Stimulated activated CD4-positive, alpha-beta T cell treated with anti-CD3 and anti-CD28 coated beads, Interleukin-1b, Interleukin-23, amount 100 ng/mL, for 4 hours (primary cell): ENCODE measurements at places on chromosomes 16 and 17.

- no peak for DNase-seq
Observed at GRCh38 chr17:83084621-83085056, 5.2 kb downstream of the METRNL start.

DNA sequence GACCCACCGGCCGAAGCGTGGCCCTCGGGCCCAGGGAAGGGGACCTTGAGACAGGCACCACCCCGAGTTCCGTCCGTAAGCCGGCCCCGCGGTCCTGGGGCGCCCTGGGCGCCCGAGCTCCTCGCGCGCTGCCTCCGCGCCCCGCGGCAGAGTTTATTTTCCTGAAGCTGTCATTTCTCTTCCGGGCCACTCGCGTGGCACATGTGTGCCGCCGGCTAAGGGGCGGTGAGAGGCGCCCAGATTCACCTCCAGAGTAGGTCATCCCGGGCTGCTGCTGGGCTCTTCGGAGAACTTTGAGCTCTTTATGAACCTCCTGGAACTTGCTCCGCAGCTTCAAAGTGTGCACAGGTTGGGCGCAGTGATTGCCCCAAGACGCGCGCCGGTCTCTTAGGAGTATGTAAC, 489 bp downstream of the ZC3H18 start:
- DNase-seq, result peak; percentile 37

GRCh38 chr16:86946396-86946795, 368.0 kb downstream of the FOXL1 start:
- no peak for DNase-seq

DNA sequence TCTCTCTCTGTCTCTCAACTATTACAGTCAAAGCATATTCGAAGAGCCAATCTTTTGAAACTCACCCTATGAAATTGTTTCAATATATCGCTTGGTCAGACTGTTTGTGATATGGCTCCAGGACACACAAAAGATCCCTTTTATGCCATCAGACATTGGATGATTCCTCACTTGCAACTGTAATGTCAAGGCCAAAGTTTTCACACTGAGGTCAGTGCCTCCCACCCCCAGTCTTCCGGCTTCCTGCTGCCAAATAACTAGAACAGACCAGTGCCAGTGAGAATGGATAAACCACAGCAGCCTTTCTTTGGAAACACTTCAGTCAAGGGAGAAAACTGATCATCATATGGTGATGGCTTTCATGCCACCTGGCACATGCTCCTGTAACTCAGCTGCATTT, 321.9 kb upstream of the ZFHX3 start:
- no peak for DNase-seq

GRCh38 chr16:83219285-83219684, 588.5 kb upstream of the HSBP1 start:
- no peak for DNase-seq

DNA sequence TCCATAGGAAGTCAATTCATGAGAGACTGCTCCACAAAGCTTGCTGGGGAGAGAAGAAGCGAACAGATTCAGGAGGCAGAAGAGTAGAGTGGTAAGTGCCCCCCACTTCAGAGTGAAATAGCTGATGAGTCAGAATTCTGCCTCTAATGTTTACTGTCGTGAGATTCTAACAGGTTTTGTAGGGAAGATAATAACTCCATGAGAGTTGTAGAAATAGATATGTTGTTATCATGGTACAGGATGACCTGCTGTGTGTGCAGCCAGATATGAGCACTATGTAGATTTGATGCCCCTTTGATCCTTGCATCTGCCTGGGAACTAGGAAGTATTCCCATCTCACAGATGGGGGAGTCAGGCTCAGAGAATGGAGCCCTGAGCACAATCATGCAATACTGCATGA, 502.4 kb upstream of the CDH11 start:
- no peak for DNase-seq

DNA sequence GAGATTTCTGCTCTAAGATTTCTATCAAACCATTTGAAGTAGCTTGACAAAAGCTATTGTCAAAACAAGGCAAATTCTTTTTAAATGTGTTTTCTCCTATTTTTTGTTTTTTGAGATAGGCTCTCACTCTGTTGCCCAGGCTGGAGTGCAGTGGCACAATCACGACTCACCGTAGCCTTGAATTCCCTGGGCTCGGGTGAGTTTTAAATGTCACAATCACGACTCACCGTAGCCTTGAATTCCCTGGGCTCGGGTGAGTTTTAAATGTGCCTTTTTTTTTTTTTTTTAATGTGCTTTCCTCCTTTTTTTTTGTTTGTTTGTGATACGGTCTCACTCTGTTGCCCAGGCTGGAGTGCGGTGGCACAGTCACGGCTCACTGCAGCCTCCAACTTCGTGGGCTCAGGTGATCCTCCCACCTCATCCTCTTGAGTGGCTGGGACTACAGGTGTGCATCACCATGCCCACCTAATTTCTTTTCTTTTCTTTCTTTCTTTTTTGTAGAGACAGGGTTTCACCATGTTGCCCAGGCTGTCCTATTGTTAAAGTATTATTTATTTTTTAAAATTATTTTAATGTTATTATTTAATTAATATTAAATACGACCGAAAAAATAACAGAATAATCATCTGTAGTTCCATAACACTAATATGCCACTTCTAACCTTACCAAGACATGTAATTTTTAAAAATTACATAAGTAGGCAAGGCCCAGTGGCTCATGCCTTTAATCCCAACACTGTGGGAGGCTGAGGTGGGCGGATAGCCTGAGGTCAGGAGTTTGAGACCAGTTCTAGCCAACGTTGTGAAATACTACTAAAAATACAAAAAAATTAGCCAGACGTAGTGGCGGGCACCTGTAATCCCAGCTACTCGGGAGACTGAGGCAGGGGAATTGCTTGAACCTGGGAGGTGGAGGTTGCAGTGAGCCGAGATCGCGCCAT, 69.7 kb upstream of the FA2H start:
- no peak for DNase-seq

GRCh38 chr17:57551321-57552079, 193.6 kb downstream of the CCDC182 start:
- no peak for DNase-seq

DNA sequence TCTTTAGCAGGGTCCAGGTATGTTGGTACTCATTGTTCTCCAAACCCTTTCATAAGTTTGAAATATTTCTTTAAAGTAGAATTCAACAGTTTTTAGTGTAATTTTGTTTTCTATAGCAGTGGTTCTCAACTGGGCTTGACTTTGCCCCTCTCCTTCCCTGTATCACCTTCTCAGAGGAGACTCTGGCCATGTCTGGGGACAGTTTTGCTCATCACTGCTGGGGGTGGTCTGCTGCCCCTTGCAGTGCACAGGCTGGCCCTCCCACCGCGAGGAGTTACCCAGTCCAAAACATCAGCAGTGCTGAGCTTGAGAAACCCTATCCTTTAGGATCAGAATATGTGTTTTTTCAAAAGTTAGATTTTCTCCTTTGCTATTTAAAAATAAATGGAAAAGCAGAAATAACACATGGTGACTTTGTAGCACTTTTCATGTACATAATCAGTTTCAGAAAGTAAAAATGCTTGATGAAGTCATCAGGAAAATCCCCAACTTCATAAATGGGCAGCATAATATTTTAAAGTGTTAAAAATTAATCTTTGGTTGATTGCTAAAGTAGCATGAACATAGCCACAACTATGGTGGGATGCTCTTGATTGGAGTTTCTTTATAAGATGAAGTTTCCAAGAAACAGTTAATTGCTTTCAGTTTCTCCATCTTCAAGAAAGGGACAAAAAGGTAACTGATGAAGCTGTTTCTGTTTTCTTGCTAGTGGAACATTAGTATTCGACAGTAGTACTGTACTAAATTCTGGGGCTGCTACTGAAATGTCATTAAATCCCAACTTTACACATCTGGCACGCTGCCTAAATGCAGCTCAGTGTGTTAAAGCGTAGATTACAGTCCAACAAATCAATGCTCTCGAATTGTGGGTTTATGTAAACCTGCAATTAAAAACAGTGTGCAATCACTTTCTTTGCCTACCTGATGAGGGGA, 70.3 kb downstream of the NETO2 start:
- no peak for DNase-seq

DNA sequence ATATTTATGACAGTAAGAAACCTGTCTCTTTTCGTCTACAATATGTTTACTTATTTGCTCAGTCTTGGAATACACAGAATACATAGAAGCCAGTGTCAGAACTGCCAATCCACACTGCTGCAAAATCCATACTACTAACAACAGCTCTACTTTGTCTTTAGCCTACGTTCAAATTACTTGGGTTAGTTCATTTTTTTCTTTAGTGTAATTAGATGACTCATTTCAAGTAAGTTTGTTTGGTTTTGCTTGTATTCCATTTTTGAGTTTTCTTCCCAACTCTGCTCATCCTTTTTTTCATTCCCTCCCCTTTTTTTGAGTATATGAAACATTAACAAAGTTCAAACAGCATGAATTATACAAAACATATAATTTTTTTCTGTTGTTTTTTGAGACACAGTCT, 16.9 kb downstream of the CMC2 start:
- no peak for DNase-seq

DNA sequence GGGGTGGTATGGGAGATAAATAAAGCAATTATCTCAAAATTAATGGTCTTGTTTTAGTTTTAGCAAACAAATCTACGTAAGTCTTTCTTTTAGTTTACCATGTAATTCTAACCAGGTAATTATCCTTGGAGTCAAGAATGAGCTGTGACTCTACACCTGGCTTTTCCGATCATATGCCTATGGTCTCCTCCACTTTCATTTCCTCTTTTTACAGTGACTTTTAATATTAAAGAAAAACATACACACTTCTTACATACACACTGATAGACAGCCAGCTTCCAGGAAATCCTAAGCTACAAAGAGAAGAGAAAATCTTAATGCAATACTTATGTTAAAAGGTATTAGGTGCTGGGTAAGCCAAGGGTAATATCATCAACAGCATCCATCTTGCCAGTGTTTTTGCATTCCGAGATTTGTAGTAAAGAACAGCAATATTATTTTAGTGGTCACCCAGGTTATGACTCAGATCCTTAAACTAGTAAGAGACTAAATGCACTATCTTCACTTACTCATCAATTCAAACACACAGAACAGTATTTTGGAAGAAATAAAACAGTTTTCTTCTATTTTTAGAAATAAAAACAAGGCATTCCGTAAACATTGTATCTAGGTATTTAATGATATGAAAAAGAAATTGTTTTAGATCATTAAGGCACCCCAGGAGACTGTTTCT, 4.4 kb upstream of the IRX5 start:
- DNase-seq, result no peak

DNA sequence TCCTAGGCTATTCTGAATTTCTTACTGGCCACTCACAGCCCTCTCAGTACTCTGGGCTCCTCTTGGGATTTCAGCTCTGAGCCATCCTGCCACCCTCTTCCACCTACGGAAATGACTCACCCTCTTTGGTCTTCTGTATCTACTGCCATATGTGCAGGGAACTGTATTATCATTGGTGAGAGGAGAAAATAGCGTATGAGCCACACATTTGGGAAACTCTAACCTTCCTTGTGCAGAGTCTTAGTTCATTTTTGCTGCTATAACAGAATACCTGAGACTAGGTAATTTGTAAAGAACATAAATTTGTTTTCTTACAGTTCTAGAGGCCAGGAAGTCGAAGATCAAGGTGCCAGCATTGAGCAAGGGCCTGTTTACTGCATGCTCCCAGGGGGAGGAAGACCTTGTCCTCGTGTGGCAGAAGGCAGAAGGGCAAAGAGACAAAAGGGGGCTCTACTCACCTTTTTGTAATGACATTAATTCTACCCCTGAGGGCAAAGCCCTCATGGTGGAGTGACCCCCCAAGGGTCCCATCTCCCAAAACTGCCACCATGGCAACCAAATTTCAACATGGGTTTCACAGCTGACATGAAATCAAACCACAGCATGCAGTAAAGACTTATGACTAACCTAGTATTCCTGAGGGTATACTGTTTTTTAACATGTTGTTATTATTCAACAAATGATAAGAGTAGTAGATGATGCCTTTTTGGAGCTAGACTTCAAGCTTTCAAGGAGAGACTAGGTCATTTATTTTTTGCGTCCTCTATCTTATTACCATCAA, 191.8 kb downstream of the PRKCA start:
- no peak for DNase-seq

GRCh38 chr17:28514561-28515002, 8.4 kb downstream of the FOXN1 start:
- DNase-seq, result no peak

DNA sequence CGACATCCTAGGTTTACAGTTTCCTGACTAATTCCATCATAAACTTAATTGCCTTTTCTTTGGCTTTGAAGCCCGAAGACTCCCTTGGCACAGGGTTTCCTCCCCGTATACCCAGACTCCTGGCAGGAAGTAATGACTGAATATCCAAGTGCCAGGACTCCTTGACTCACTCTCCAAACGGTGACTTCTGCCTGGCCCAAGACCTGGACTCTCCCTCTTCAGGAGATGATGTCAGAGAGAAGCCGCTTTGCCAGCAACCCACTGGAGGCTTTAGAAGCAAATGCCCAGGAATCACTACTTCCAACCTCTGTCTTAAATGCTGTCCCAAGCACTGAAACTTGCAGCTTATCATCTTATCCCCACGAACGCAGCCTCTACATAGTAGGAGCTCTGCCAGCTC, 146.5 kb downstream of the RGS9 start:
- DNase-seq, result no peak

DNA sequence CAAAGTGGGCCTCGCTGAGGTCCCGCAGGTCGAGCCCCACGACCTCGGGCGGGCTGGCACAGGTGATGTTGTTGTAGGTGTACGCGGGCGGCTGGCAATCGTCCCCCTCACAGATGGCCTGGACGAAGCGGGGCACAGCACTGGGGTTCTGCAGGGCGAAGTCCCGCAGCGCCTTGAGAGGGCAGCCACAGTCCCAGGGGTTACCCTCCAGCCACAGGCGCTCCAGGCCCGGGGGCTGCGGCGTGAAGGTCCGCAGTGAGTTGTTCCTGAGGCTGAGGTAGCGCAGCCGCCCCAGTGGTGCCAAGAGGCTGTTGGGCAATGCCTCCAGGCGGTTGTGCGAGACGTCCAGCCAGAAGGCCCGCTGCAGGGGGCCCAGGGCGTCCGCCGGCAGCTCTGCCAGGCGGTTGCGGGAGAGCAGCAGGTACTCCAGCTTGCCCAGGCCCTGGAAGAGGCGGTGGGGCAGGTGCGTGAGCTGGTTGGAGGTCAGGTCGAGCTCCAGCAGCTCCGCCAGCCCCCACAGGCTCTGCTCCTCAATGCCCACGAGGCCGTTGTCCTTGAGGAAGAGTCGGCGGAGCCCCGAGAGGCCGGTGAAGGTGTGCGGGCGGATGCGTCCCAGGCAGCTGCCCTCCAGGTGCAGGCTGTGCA, 2.8 kb downstream of the IGFALS start:
- no peak for DNase-seq

DNA sequence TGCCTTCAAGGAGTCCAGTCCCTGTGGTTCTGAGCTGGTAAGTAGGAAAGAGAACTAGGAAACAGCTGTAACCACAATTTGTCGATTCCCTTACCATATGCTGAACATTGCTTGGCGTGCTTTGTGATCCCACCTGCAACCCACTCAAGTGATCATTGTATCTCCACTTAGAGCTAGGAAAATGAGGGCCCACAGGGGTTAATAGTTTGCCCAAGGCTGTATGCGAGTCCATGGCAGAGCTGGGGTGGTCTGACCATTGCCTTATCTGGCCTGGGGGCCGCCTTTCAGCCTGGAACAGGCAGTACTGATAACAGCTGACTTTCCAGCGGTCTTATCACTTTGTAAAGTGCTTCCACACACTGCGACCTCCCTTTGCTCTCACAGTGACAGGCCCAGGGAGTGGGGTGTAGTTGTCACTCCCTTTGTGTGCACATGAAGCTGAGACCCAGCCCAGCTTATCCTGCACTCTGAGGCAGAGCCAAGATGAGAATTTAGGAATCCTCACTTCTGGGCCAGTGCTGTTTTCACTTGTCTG, 9.8 kb downstream of the MYL4 start:
- DNase-seq, result no peak
